ENCODE measurements at places on chromosomes 7 and 10.

DNA sequence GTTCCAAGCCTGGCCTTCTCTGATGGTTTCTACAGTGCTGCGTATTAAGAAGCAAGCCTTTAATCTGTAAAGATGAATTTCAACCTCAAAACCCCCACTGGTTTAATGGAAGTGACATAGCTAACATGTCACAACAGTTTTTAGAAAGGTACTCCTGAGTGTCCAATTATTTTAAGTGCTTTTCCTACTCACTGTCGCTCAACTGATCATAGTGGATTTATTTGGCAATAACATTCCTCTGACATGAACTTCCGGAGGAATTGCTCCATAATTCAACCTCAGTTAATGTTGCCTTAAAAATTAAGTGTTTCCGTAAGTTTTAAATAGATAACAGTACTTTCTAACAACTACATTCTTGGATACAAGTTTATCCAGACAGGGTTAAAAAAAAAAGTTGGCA lies 57.5 kb downstream of the AGMO start:
- peak; percentile 19 for DNase-seq

DNA sequence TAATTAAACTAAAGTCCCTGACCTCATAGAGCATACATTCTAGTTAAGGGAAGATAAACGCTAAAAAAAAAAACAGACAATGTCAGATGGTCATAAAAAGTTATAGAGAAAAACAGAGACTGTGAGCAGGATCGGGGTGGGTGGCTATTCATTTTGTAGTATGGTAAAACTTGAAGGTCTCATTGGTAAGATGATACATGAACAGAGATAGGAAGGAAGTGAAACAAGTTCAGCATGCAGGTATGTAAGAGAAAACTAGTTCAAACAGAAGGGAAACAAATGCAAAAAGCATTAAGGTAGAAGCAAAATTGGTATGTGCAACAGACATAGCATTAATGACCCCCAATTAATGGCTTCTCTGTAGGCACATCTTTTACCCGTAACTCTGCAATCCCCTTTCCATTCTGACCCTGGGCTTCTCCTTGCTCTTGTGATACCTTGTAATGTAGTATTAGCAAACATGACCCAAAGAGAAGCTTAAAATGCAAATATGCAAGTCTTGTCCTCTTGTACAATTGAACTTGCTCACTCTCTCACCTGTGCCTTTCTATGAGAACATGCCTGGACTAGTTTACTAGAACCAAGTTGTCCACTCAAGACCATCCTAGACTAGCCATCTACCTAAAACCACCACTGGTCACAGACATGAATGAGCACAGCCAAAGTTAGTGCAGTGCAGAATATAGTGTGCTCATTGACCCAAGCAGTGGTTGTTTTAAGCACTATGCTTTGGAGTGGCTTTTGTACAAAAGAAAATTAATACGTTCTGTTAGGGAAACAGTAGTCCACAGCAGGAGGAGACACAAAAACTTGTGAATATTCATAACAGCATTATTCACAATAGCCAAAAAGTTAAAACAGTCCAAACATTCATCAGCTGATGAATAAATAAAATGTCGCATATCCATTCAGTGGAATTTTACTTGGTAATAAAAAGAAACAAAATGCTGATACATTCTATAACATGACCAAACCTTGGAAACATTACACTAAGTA lies 57.0 kb downstream of the BRAF start:
- DNase-seq: no peak

DNA sequence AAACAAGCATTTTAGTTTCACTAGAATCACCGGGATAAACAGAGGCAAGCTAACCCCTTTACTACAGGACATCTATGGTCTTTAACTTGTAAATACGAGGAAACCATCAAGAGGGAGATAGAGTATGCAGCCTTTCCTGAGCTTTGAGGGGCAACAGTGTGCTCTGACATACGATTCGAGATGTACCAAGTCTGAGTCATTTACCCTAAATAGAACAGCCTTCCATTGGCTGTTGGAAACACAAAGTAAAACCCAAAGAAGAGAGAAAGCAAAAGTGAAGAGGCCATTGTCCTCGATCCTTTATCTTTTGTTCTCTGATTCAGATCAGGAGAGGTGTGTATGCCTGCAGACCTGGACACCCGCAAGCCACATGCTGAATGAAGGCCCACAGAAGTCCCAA lies 289.5 kb downstream of the KCNMA1 start:
- no peak for DNase-seq

DNA sequence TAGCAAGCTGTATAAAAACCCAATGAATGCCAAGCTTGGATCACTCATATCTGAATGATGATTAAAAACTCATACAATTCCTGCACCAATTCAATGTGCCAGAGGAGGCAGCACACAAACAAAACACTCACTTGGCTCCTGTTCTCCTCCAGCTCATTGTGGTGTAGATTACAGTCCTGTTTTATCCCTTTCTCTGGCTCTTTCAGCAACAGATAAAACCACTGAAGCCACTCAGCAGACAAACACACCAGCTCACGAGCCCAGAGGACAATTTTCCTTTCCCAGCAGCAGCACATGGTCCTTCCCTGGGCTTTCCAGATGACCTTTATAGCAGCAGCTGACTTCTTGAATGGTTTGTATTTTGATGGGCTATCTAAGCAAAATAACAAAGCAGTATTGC lies 107.3 kb upstream of the STARD3NL start:
- peak; percentile 17 for DNase-seq

DNA sequence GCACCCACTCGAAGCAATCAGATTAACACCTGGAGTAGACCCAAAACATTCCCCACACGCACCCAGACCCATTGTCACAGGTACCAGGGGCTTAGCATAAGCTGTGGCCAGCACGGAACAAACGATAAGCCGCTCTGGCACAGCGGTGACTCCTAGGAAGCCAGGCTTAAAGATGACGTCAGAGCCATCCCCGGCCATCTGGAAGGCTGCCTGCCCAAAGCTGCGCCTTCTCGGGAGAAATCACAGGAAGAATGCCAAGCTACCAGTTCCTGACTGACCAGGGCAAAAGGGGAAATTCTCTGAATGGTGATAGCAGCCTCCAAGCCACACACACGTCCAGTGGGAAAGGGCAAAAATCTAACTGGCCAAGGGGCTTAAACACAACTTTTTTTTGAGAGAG lies 13.0 kb upstream of the WIPI2 start:
- peak; percentile 13 for DNase-seq

DNA sequence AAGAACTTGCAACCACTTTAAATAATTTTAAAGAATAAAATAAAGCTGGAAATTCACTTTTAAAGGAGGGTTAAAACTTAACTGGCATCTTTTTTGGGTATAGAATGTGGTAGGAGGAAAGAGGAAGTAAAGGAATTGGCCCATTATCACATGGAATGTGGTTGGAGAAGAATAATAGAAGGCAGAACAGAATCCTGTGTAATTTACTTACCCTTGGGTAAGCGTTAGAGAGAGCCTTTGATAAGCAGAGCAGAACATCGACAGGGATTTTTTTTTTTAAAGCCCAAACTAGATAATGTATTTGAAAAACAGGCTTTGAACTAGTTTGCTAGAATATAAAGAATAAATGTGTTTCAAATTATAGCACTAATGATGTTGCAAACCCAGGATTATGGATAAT lies 199.8 kb upstream of the KIAA1217 start:
- no peak for DNase-seq

GRCh38 chr7:56081626-56082340 lies 11.0 kb downstream of the PHKG1 start:
- no peak for DNase-seq

DNA sequence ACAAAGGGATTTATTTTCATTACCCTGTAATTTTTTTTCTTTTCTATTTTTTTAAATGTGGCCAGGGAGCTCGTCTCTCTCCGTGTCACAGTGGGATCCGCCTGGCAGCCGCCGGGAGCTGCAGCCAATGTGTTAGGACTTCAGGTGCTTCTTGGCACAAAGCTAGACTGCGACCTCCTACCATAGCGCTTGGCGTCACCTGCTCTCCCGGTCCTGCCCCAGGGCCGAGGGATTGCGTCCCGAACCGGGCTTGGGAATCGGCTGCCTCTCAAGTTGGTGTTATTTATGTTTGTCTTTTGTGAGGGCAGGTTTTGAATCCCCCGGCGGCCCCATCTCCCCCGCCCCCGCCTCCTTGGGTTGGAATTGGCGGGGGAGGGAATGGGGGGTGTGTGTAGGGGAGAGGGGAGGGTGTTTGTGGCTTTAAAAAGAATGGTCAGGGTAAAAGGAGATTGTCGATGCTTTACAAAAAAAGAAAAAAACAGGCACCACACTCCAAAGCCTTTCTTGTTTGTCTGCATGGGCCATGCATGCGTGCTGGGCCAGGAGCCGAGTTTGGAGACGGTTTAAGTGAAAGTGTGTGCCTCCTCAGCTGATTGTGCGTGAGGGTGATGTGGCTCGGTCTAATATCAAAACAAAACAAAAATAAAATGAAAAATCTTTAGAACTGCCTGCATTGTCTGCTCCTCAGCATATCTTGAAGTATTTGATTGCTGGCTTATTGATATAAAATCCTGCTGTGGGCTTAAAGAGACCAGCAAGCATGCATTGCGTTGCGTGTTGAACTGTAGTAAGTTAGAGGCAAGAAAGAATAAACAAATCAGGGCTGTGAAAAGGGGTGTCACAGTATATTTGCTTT lies 1.2 kb downstream of the PPP1R9A start:
- peak; percentile 4 for DNase-seq

Data from fibroblast of upper back skin (primary cell).